ENCODE measurements at places on chromosomes 6 and 20. TPM values are rescaled to one million over a fixed set of nuclear protein-coding genes. Genes with fewer than 3 reads are reported as not detected.

- peak; percentile 58 for DNase-seq
These were observed 197.0 kb downstream of the UTRN start for GRCh38 chr6:144482142-144482541.

DNA sequence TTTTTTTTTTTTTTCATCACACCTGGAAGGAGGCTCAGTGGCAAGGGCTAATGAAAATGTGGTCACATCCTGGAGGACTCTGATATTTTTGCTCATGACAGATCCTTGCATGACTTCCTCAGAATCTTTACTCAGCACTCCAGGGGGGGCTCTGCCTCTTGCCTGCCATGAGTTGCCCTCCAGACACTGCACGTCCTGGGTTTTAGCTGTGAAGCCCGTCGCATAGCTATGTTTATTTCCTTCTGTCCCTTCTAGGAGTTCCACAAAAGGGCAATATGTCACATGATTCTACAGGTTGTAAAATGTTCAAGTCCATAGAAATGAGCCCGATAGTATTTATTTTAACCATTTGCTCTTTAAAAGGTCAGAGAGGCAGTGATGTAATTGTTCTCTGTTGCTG is 18.2 kb downstream of the MAS1 start:
- no peak for DNase-seq

DNA sequence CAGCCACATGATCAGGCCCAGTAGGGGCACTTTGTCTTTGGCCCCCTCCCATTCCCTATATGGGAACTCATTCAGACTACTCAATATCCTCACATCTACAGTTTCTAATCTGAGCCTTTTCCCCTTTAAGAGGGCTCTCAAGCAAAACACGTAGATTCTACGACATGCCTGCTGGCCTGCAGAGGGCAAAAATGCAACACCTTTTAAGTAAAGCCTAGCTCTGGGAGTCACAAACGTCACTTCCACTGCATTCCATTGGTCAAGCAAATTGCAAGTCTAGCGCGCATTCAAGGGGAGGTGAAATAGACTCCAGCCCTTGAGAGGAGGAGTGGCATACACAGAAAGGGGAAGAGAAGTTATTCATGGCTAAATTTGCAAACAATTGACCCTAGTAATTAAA is 70.6 kb downstream of the CDC40 start:
- no peak for DNase-seq

DNA sequence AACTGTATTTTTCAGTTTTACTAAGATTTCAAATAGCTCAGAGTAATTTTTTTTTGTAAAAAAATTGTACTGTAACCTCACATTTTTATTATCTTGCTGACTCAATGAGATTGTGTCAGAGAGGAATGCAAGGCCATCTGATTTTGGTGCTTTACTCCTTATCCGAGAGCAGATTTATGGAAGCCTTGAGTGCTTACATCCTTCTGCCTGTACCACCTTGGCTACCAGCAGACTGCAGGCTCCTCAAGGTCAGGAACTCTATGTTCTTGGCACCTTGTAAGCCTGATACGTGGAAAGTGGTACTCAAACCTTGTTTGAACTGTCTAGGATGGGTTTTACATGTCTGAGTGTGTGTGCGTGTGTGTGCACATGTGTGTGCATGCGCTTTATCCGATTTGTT is 80.1 kb upstream of the MLIP start:
- no peak for DNase-seq

GRCh38 chr20:61976644-61977418 is 88.8 kb downstream of the TAF4 start:
- no peak for DNase-seq

GRCh38 chr20:7146552-7147219 is 379.2 kb downstream of the BMP2 start:
- DNase-seq = no peak

DNA sequence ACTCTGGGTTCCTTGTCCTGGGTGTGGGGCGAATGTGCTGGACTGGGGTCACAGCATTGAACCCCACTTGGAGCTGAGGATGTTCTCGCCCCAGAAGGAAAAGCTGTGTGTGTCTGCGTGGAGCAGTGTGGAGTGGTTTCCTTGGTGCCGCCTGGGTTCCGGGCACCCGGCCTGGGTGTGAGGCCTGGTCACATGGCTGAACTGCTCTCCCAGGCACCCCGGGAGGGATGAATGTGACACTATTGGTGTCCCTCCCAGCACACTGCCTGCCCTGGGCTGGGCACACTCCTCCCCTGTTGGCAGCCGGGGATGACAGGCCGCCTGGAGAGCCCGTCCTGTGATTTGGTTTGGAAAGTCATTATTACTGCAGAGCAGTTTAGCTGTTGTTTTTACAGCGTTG is 12.3 kb downstream of the MYT1 start:
- DNase-seq = peak; percentile 62

DNA sequence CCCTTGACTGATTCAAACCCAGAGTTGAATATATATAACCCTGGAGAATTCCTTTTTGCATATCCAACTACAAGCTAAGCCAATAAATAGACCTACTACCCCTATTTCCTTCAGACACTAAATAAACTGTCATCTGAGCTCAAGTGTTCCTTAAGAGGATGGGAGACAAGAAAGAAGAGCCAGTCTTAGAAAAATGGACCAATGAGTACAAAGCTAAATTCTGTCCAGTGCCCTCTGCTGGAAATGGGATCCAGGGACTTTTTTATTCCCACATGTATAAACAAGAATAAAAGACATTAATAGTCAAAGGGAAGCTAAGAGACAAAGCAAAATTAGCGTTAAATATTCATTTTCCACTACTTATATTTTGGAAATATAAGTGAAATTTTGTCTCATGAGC is 4.8 kb downstream of the PPP1R10 start:
- DNase-seq = no peak

- no peak for DNase-seq
These were observed 42.3 kb upstream of the TBC1D7 start for GRCh38 chr6:13370623-13371022.

DNA sequence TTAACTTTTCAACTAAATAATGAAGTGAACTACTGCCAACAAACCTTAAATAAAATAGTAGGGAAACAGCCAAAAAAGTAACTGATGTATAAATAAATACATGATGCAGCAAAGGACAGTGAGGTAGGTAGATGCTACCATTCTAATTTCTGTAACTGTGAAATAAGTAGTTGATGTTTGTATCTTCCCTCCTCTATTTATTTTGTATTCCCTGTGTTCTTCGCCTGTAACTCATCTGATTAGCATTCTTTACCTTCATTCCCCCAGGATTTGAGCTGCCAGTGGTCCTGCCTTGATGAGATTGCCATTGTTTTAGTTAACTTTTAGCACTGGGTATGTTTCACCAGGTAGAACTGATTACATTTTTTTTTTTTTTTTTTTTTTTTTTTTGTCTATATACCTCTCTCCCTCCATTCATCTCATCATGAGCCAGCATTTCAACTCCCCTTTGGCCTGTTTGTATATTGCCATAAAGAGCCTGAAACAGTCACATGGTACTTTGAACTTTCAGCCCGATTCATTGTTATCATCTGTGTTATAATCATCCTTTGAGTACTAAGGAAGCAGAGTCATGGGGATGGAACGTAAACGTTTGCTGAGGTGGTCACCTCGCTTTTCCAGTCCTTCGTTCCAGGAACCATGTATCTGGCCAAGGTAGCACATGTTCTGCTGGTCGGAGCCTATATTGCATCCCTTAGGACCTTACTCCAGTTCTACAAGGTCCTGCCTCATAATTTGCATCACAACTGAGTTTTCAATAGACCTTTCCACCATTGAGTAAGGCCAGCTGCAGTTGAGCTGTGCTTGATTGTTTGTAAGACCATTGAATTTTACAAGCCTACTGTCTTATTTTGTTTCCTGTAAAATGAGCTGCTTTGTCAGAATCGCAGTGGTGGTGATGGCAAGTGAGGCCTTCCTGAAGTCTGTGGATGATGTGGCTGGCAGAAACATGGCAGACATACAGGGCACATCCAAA is 107.6 kb downstream of the JAG1 start:
- DNase-seq = no peak

- DNase-seq = no peak
These were observed 62.7 kb downstream of the FOXC1 start for GRCh38 chr6:1672379-1672778.

DNA sequence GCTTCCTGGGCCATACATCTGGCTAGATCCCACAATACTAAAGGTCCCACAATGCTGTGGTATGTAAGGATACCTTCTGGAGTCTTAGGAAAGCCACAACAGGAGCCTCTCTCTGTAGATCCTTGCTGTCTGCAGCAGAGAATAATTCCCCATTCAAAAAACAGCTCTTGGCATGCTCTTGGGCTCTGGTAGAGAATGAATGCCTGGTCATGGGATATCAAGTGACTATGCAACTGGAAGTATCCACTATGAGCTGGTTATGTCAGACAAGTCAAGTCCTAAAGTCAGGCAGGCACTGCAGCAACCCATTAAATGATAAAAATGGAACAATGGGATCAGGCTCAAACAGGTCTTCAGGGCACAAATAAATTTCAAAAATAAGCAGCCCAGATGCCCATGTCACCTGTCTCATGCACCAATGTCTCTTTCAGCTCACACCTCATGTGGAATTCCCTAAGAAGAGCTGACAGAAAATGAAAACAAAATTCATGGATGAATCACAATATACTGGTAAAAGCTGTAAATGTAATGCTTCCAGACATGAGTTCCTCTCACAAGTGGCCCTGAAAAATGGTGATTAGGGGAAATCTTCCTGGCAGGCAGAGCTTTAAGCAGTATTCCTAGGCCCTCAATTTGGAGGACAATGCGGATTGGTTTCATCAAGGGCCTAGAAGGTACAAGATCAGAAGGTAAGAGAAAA is 4.3 kb downstream of the AK9 start:
- no peak for DNase-seq

Gene RNF217
- 17.1 TPM for total RNA-seq

Gene ADGB
- total RNA-seq = under 0.01 TPM

Gene DOK5
- total RNA-seq = 236 TPM

Gene BMP5
- 3.3 TPM for total RNA-seq

Measured in frontal cortex (tissue), 4 donors.